NCI-H510A (cell line): ENCODE measurements at places on chromosomes 12 and 14.

- no peak for DNase-seq
Measured at GRCh38 chr12:27523305-27523641, 733 bp upstream of the PPFIBP1 start.

DNA sequence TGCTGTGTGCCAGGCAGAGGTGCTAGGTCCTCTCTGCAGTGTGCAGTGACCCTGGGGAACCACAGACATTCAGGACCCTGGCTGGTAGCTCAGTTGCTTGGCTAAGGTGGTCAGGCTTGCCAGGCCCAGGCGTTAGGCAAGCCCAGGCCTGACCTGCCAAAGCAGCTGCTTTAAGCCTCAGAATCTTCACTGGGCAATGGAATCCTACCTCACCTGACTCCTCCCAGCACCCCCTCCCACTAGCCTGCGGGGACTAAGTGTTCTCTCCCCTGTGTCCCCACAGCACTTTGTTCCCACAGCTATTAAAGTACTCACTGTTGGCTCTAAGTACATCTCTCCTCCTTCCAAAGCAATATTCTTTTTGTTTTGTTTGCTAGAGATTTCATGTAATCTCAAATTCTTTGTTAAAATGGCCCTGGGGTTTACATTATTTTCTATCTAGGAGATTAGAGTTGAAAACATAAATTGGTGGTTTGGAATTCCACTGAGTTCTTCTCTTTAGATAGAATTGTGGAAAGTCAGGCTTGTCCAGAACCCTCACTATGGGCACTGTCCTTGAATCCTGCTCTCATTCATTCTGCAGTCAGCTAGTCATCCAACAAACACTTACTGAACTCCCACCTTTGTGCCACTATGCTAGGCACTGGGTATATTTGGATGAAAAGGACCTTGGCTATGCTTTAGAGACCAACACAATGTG, 44.4 kb downstream of the DGLUCY start:
- no peak for DNase-seq

- no peak for DNase-seq
Measured at GRCh38 chr12:119113496-119113986, 65.2 kb upstream of the HSPB8 start.

GRCh38 chr12:120237360-120238171, 28.0 kb downstream of the PXN start:
- no peak for DNase-seq

DNA sequence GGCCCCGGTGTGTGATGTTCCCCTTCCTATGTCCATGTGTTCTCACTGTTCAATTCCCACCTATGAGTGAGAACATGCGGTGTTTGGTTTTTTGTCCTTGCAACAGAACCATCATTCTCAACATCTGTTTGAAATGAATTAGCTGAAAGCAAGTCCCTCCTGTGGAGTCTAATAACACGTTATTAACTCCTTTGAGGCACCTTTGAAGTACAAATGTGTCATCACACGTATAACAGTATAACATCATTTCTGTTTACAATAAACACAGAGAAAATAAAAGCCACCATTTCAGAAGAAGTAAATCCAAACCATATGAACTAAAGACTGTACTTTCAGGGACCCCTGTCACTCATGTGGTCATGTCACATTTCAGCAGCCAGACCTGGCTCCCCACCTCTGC, 198.5 kb downstream of the STXBP6 start:
- no peak for DNase-seq

DNA sequence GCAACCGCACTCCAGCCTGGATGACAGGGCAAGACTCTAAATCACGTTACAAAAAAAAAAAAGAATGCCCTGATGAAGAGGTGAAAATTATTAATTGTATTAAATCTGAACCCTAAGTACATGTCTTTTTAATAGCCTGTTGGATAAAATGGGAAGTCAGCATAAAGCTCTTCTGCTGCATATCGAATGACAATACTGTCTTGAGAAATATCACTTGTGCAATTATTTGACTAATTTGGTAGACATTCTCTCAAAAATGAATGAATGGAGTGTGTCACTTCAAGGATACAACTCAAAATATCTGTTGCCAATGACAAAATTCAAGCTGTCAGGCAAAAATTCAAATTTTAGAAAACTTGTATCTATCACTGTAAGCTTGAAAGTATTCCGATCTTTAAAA, 38.9 kb downstream of the DNAI7 start:
- no peak for DNase-seq

- no peak for DNase-seq
Measured at GRCh38 chr14:61409782-61410181, 88.4 kb downstream of the PRKCH start.
